ENCODE measurements at places on chromosomes 1 and 21.

DNA sequence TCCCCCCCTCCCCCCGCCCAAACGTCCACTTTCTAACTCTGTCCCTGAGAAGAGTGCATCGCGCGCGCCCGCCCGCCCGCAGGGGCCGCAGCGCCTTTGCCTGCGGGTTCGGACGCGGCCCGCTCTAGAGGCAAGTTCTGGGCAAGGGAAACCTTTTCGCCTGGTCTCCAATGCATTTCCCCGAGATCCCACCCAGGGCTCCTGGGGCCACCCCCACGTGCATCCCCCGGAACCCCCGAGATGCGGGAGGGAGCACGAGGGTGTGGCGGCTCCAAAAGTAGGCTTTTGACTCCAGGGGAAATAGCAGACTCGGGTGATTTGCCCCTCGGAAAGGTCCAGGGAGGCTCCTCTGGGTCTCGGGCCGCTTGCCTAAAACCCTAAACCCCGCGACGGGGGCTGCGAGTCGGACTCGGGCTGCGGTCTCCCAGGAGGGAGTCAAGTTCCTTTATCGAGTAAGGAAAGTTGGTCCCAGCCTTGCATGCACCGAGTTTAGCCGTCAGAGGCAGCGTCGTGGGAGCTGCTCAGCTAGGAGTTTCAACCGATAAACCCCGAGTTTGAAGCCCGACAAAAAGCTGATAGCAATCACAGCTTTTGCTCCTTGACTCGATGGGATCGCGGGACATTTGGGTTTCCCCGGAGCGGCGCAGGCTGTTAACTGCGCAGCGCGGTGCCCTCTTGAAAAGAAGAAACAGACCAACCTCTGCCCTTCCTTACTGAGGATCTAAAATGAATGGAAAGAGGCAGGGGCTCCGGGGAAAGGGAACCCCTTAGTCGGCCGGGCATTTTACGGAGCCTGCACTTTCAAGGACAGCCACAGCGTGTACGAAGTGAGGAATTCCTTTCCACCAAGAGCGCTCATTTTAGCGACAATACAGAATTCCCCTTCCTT is 158.1 kb downstream of the RUNX1 start:
- DNase-seq: peak; percentile 69

DNA sequence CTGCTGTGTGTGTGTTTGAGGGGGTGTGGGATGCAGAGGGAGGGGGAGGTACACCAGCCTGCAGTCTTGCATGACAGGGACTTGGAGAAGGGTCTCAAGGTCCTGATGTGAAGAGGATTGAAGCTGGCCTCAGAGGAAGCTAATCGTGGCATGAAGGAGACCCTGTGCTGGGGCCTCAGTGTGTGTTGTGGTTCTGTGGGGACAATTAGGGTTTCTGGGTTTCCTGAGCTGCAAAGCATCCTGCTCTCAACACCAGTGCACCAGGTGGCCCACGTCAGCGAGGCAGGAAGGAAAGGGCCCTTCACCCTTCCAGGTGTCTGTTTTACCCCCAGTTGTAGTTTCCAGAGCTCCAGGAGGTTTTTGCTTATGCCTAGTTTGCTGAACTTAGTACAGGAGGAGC is 52.8 kb downstream of the TENT5C start:
- DNase-seq: no peak

DNA sequence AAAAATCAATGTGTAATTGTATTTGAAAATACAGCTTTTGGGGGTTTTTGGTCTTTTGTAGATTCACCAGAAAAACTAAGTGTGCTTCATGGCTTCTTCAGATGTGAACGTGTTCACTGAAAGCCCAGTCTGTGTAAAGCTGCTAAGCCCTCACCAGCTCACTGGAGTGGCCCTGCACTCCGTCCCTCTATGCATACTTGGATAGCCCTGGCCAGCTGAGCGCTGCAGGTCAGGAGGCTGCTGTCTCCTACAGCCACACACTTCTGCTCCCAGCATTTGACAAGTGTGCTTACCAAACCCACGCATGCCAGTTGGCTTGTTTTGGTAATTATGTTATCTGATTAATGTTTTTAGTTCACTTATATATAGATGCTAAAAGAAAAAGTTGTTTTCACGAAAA is 163.5 kb downstream of the TLR5 start:
- no peak for DNase-seq

DNA sequence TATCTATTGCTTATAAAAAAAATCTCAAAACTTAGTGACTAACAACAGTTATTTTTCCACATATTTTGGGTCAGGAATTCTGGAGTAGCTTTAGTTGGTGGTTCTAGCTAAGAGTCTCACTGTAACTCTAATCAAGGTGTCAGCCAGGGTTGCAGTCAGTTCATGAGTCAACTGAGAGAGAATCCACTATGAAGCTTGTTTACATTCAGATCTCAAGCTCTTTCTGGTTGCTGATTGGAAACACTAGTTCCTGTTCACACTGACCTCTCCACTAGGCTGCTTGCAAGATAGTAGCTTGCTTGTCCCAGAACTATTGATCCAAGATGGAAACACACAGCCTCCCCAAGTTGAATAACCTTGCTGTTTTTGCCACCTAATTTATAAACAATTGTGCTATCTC is 1192.1 kb upstream of the B3GALT2 start:
- DNase-seq: peak; percentile 8

GRCh38 chr1:9538669-9539164 is 548 bp upstream of the SLC25A33 start:
- DNase-seq: no peak

DNA sequence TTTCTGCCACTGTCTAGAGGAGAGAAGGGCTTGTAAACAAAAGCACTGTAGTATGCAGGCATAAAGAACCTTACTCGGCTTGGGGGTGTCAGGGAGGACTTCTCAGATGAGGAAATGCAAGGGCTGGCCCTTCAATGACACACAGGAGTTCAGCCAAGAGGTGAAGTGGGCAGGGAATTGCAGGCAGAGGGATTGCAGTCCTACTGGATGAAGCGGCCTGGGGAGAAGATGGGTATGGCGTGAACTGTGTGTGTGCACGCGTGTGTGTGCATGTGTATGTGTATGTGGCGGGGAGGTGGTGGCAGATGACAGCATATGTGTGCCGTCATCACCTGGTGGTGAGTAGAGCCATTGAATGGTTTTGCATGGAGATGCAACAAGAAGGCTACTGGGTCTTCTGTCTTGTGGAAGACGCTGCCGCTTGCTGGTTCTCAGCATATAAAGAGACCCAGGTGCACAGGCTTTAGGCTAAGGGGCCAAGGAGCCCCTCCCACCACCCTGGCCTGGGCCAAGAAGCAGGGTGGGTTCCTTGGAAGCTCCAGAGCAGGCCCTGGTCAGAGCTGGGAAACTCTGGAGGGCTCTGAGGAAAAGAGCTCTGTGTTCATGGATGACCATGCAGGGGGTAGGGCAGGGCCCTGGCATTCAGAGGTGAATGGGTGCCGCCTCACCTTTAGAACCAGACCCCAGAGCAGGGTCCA is 4.1 kb upstream of the EPS8L3 start:
- no peak for DNase-seq

DNA sequence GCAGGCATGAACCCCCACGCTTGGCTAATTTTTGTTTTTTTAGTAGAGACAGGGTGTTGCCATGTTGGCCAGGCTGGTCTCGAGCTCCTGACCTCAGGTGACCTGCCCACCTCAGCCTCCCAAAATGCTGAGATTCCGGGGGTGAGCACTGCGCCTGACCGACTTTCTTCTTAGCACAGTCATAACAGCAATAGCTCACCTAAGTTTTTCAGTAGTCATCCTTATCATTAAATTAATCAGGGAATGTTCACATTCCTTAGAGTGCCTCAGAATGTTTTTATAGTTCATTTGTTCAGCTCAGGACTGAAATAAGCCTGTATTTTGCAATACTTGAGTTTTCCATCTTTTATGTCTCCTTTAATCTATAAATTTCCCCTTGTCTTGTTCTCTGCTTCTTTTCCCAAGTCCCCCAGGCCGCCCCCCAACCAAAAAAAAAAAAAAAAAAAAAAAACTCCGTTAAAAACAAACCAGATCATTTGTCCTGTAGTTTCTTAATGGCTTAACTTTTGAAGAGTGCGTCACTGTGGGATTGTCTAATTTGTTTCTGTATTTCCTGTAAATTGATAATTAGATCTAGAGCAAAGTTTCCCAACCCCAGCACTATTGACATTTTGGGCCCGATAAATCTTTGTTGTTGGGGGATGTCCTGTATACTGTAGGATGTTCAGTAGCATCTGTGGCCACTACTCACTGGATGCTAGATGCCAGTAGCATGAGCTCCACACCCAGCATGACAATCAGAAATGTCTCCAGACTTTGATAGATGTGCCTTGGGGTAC is 120.7 kb downstream of the ITSN1 start:
- DNase-seq: peak; percentile 54

- no peak for DNase-seq
Observed at GRCh38 chr21:45533361-45533845, 8.8 kb downstream of the SLC19A1 start.

GRCh38 chr1:91005285-91005684 is 16.6 kb downstream of the ZNF644 start:
- DNase-seq: no peak

GRCh38 chr1:246775531-246776385 is 51.5 kb downstream of the SCCPDH start:
- no peak for DNase-seq

GRCh38 chr1:43460988-43461693 is 7.4 kb upstream of the HYI start:
- no peak for DNase-seq

- no peak for DNase-seq
Observed at GRCh38 chr1:46133781-46134350, 1.4 kb upstream of the PIK3R3 start.

DNA sequence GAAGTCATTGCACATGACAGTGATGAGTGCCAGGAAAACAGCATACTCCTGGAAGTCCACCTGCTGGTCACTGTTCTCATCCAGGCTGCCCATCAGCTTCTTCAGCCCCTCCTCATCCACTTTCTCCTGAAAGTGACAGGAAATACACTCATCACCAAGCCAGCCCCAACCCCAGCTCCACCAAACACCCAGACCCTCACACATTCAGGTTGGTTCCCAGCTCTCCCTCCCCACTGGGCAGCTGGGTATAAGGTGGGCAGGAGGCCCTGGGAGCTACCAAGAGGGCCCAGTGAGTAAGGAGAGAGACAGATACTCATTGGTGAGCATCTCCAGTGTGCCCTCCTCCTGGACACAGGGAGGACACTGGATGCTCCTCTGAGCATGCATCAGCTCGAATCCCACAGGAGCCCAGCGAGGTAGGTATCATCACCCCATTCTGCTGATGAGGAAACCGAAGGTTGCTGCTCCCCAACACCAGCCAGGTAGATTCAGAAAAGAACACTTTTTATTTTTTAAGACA is 4.1 kb downstream of the S100A2 start:
- DNase-seq: no peak

DNA sequence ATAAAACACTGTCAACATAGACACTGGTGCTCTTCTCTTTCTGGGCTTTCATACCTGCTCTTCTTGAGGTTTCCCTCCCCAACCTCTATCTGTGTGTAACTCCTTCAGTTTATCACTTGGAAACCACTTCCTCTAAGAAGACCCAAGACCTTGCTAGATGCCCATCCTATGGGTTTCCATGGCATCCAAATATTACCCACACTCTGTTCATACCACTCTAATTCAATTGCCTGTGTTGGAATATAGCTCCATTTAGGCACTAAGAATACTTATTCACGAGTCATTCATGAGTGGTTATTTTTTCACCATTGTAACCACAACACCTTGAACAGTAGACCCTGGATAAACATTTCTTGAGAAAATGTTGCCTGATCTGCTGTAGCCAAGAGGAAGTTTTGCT is 231.1 kb upstream of the SGIP1 start:
- no peak for DNase-seq

DNA sequence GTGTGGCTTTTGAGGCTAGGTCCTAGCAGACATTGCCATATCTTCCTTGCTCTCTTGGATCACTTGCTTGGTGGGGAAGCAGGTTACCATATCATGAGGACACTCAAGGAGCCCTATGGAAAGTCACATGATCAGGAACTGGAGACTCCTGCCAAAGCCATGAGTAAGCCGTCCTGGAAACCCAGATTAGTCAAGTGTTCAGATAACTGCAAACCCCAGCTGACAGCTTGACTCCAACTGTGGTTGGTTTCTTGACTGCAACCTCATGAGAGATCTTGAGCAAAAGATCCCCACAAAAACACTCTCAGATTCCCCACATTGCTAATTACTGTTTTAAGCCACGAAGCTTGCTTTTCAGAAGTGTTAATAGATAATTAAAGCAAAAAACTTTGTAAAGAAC is 58.6 kb downstream of the CACNA1E start:
- DNase-seq: peak; percentile 3

- DNase-seq: no peak
Observed at GRCh38 chr1:168138134-168138533, 1.4 kb upstream of the GPR161 start.

- DNase-seq: peak; percentile 93
Observed at GRCh38 chr1:159598196-159598595, 10.6 kb downstream of the APCS start.

DNA sequence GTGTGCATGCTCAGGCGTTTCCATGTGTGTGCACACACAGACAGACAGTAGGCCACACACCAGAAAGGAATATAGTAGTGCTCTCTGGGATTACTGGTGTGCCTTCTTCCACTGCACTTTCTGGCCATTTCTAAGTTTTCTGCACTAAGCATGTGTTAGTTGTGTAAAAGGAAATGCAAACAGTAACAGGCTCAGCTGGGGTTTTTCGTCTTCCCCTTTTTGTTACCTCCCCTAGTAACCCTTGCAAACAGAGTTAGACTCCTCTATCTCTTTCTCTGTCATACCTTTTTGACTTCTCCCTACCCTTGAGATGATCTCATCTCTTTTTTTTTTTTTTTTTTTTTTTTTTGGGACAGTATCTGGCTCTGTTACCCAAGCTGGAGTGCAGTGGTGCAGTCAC is 196.3 kb downstream of the SDCCAG8 start:
- DNase-seq: no peak

GRCh38 chr1:31954607-31955283 is 16.6 kb upstream of the PTP4A2 start:
- DNase-seq: peak; percentile 96

GRCh38 chr1:41743366-41743765 is 175.4 kb downstream of the HIVEP3 start:
- peak; percentile 89 for DNase-seq

- no peak for DNase-seq
Observed at GRCh38 chr1:237700181-237700580, 190.5 kb downstream of the ZP4 start.

DNA sequence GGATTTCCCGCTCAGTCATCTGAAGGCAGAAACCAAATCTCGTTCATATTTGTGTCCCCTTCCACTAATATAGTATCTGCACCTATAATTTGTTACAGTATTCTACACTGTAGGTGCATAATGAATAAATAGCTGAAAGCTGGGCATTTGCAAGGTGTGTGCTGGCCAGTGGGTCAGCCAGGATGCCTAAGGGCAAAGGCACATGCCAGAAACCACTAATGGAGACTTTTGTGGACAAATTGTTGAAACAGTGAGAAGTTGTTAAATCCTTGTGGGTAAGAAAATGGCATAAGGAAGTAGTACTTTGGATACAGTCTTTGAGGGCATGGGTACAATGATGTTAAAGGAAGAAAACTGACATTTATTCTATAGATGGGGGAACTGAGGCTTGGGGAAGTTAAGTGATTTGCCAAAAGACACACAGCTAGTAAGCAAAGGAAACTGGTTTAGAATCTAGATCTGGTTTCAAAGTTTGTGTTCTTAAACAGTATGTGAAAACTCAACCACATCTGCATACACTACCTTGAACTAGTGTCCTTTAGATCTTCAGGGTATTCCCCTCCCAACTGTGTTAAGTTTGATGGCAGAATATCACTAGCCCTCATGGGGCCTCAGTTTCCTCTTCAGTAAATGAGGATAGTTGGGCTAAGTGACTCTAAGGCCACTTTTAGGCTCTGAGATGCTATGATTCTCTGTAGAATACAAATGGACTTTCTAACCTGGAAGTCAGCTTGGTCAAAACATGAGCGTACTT is 26.5 kb upstream of the LRRC8C start:
- no peak for DNase-seq

GRCh38 chr1:31429583-31429982 is 16.6 kb downstream of the SERINC2 start:
- DNase-seq: no peak
